ENCODE measurements at places on chromosomes 13 and 19.

- DNase-seq: no peak
Measured at GRCh38 chr13:93244141-93244917, 17.7 kb downstream of the GPC6 start.

- no peak for DNase-seq
Measured at GRCh38 chr19:40304306-40304705, 19.2 kb upstream of the AKT2 start.

DNA sequence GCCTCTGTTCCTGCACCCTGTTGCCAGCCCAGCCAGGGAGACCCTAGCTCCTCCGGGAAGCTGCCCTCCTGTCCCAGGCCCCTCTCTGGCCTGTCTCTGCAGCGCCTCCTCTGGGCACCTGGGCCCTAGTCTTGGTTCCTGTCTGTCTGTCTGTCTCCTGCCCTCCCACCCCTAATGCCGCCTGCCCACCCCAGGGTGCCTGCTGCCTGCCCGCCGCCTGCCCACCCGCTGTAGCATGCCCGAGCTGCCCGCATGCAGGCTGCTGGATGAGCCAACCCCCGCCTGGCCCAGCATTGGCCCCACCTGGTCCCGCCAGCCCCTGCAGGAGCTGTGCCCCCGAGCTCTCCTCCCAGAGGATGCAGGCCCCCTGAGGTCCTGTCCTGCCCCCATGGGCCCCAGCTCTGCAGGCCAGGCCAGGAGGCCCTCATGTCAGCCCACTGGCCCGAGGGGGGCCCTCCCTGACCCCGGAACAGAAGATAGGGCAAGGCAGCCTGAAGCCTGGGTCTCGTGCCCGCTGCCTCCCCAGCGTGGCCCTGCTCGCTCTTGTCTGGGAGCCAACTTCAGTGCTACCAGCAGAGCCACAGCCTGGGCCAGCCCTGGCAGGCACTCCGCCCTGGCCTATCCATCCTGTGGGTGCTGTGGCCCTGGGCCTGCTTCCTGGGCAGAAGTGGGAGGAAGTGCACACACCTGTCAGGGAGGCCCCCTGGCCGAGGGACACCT, 5.2 kb downstream of the MAP2K7 start:
- DNase-seq: peak; percentile 83

- DNase-seq: no peak
Measured at GRCh38 chr13:38990693-38991092, at the start of gene STOML3. Gene STOML3, minus strand, starts transcription at chr13:38990831. Its CDS starts 110 bp downstream, at chr13:38990721.

DNA sequence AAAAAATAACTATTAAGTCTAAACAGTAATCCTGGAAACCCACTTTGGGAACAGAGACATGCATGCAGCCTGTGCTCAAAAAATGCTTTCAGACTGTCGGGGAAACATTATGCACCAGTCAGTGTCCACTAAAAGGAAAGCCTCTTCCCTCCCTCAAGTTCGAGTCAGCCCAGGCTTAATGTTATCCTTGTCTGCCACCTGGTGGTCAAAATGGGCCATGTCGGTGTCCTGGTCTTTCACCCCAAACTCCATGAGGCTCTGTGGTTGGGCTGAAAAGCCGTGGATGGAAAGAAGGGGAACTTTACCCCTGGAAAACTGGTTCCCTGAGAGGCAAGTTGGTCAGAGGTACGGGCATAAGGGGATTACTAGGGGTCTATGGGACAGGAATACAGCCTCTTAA, 88.4 kb upstream of the ZNF492 start:
- peak; percentile 61 for DNase-seq

GRCh38 chr13:50026788-50027473, 11.7 kb downstream of the KCNRG start:
- DNase-seq: no peak

GRCh38 chr13:35617420-35617819, 140.9 kb upstream of the MAB21L1 start:
- no peak for DNase-seq

DNA sequence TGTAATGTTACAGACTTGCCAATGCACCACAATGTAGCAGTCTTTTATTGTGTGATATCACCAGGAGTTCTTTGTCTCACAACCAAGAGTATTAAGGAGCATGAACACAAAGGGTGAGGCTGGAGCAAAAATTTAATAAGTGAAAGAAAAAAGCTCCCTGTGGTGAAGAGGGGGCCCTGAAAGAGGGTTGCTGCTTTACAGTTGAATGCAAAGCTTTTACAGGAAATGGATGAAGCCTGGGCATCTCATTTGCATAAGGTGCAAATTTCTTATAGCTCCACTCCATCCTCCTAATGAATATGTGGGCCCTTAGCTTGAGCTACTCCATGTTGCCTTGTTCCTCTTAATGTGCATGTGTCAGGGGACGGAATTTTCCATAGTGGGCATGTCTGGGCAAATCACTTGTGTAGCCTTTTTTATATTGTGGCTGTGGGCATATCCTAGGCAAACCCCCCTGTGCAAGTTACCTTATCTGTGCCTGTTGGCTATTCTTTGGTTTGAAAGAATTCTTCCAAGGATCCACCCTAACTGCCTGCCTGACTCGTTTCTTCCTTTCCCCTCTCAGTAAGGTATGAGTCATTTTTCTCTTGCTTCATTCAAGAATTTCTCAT, 45.3 kb upstream of the TRPC4 start:
- DNase-seq: no peak

GRCh38 chr19:33580026-33580644, 41.6 kb upstream of the CHST8 start:
- peak; percentile 19 for DNase-seq

DNA sequence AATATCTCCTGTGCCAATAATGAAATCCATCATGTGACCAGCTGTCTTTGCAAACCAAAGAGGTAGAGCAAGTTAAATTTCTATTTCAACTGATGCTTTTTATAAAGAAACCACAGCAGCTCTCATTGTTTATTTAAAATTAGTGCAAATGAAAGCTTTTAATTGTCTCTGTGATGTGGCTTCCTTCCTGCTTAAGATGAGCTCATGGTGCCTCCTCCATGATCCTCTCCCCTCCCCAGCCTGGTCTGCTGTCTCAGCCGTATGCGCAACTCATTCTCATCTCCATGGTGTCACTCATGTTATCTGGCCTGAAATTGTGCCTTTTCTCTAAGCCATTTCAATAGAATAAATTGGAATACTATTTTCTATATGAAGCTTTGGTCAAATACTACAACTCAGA, 270.6 kb downstream of the FGF14 start:
- DNase-seq: no peak

- DNase-seq: no peak
Measured at GRCh38 chr19:2336528-2337328, 8.2 kb downstream of the SPPL2B start.

- DNase-seq: no peak
Measured at GRCh38 chr13:41822560-41822959, 138.3 kb downstream of the VWA8 start.

DNA sequence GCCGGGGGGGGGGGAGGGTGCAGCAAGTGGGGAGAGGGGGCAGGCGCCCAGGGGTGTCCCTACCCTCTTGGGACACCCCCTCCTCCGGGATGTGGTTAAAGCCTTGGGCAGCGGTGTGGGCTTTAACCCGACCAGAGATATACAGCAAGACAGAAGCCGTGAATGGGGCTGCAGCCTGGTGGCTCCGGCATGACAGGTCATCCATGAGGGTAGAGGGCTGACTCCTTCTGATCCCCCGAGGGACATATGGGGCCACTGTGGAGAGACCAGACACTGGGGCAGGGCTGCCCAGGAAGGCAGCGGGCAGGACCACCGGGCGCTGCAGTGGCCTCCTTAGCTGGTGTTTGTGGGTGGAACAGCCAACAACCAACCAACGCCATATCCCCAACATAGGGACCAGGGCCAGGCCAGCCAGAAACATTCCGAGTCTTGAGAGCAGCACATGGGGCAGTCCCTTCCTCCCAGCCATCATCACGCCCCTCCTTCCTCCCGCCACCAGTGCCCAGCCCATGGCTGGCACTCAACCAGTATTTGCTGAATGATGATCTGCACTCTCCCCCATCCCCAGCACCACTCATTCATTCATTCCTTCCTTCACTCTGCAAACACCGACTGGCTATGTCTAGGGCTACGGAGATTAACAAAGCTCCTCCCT, 18.2 kb downstream of the ELAVL1 start:
- DNase-seq: no peak

GRCh38 chr13:80458543-80458942, 117.6 kb upstream of the SPRY2 start:
- DNase-seq: no peak

DNA sequence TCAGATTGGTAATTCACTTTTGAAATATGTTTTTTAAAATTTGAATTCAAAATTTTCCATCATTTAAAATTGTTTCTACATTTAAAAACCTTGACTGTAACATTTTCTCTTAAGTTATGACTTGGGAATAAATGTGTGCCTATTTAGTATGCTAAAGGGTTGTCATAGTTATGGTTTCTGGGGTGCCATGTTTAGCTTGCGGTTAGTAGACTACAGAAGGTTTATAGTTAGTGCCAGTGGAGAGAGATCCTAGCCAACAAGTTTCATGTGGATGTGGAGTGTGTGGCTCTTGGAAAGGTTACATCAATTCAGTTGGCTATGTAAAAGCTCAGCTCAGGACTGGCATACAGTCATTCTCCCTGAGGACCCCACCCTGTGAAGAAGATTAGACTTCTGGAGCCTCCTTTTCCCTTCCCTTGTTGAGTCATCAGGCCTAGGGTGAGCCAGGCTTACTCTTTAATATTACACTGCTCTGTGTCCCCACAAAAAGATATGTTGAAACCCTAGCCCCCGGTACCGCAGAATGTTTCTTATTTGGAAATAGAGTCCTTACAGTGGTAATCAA, 20.4 kb downstream of the LMO7 start:
- no peak for DNase-seq

DNA sequence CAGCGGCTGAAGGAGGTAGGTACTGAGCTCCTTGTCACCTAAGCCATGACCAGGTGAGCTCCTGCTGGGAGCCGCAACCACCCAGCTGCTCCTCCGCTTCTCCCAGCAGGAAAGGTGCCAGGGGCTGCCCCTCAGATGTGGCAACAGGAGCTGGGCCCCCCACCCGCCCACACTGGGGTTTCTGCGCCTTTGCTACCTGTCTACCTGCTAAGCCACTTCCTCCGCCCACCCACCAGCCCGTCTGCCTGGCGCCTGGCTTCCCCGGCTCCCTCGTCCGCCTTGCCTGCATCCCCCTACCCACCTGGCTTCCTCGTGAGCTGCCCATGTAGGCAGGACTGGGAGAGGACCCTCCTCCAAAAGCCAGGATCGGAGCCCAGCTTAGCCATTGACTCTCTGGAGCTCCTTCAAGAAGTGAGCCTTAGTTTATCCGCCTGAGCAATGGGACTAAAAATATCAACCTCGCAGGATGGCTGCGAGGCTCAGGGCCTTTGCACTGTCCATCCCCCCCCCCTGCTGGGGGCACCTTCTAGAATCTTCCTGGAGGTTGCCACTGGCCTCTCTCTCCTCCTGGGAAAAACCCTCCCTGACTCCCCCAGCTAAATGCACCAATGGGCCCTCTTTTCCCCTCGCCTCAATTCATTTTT, 55.8 kb upstream of the KLF2 start:
- no peak for DNase-seq

GRCh38 chr19:50414864-50415660, 3.7 kb upstream of the SPIB start:
- DNase-seq: peak; percentile 98

DNA sequence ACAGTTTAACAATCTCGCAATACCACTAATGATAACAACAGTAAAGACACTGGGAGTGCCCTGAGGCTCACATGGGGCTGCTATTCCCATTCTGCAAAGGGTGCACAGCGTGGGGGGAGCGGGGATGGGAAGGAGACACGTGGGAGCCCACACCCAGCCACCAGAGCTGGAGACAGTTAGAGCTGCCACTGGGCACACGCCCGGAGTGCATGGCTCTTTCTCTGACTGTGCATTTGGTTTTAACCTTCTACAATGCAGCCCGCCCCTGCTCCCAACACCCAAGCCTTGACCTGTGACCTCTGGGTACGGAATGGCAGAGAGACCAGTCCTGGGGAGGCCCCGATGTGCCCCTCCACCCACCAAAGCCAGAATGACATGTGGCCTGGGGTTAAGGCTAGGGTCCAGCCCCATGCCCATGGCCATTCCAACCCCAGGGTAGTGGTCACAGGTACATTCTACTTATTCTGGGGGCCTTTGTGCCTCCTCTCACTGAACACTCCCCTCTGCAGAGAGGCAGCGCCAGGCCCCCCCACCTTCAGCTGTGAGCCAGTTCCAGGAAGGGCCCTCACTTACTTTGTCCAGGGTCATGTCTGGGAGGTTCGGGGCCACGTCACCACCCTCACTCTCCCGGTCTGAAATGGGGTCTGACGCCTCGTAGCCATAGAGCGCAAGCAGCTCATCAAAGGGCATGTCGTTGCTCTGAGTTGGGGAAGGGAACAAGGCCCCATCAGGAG, 17.1 kb downstream of the MIER2 start:
- DNase-seq: peak; percentile 39

GRCh38 chr13:108227651-108228272, 9.6 kb downstream of the ABHD13 start:
- no peak for DNase-seq

- DNase-seq: peak; percentile 85
Measured at GRCh38 chr19:42563352-42564210, 31.1 kb downstream of the CEACAM8 start.

GRCh38 chr13:90846936-90847335, 500.6 kb upstream of the MIR17HG start:
- no peak for DNase-seq

DNA sequence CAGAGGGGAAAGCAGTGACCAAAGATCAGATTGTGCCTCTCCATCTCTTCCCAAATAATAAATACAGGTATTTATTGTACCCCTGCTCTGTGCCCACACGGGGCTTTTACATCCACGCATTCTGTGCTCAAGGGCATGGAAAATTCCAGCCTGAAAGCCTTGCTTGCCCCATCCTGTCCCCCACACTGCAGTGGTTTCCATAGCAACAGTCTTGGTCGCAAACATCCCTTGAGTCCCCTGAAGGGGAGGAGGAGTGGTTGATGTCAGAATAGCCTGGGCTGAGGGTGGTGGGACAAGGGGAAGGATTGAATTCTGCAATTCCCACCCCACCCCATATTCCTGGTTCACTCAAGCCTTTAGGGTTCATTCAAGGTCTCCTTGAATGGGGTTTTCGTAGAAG, 41.0 kb upstream of the USP29 start:
- DNase-seq: no peak

DNA sequence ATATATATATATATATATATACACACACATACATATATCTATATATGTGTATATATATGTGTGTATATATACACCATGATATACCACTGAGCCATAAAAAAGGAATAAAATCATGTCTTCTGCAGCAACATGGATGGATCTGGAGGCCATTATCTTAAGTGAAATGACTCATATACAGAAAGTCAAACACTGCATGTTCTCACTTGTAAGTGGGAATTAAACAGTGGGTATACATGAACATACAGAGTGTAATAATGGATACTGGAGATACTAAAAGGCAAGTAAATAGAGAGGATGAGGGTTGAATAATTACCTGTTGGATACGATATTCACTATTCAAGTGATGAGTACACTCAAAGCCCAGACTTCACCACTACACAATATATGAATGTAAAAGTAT, 332.6 kb downstream of the SLITRK1 start:
- DNase-seq: no peak

- no peak for DNase-seq
Measured at GRCh38 chr13:80550971-80551441, 210.1 kb upstream of the SPRY2 start.

All from H7 (cell line).